ENCODE measurements at places on chromosomes 2 and 18.

- DNase-seq, result no peak
Measured at GRCh38 chr18:46478796-46479195, 178.2 kb downstream of the LOXHD1 start.

DNA sequence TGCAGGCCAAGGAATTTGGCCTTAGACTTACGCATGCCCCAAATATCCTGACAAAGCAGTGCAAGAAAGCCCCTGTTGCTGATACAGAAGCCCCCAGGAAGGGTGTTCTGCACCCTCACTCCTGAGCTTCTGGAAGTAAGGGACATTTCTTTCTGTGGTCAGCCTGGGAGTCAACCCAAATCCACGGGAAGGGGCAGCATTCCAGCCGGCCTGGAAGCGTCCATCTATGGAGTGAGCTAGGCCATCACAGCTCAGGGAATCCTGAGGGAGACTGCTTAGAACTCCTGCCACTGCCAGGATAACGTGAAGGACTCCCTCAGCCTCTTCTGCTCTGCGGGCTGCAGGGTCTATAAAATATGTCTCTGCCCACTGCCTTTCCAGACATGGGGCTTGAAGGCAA lies 173.9 kb downstream of the ANAPC1 start:
- DNase-seq, result no peak

DNA sequence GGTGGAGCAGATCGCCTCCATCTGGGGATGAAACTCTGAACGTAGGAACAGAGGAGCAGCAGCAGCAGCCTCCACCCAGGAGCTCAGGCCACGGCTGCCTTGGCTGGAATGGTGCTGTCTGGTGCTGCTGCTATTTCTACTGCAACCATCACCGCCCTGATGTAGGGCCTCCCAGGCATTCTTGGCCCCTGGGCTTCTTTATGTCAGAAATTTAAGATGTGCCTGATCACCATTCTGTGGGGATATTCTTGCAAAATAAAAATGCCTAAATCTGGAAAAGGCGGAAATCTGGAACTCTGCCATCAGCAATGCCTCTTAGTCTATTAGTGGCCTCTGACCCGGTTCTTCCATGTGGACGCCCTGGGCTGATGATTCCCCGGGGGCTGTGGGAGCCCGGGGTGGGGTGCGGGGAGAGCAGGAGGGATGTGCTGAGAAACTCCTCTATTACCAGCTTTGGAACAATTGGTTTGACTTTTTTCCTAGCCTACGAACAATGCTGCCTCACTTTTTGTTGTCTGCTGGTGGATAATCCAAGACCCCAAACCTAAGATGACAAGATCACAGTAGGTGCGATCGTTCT lies 47.2 kb downstream of the FAM124B start:
- DNase-seq, result no peak

DNA sequence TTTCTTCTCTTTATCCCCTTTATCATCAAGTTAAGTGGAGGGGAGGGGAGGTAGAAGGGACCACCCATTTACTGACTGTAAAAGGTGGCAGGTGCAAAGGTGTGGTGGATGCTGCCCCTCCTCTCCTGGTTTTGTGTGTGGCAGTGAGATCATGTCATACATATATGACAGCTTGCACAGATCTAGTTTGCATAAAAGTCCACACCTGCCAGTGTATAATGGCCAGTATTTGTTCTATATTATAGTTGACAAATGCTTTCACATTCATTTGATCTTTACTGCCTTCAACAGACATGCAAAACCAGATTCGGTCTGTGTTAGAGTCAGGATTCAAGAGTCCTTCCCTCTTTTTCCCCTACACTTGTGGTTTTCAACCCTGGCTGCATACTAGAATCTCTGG lies 55.1 kb downstream of the TGFA start:
- DNase-seq, result no peak

GRCh38 chr2:43676322-43677050 lies at the start of gene C1GALT1C1L:
C1GALT1C1L (minus strand) TSS chr2:43676429; CDS start chr2:43676322, 107 bp downstream.
- peak; percentile 3 for DNase-seq

DNA sequence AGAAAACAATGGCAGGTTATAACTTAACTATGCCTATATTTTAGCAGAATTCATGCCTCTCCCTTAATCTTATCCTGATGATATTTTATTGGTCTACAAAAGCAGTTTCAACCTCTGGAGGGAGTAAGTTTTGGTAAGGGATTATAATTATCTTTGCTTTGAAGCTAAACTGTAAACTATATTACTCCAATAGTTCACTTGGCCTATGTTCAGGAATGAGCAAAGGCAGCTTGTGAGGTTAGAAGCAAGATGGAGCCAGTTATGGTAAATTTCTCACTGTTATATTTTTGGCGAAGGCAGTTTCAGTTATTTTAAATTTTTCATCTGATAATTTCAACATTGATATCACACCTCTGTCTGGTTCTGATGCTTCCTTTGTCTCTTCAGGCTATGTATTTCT lies 192.5 kb upstream of the RGPD4 start:
- DNase-seq, result no peak

DNA sequence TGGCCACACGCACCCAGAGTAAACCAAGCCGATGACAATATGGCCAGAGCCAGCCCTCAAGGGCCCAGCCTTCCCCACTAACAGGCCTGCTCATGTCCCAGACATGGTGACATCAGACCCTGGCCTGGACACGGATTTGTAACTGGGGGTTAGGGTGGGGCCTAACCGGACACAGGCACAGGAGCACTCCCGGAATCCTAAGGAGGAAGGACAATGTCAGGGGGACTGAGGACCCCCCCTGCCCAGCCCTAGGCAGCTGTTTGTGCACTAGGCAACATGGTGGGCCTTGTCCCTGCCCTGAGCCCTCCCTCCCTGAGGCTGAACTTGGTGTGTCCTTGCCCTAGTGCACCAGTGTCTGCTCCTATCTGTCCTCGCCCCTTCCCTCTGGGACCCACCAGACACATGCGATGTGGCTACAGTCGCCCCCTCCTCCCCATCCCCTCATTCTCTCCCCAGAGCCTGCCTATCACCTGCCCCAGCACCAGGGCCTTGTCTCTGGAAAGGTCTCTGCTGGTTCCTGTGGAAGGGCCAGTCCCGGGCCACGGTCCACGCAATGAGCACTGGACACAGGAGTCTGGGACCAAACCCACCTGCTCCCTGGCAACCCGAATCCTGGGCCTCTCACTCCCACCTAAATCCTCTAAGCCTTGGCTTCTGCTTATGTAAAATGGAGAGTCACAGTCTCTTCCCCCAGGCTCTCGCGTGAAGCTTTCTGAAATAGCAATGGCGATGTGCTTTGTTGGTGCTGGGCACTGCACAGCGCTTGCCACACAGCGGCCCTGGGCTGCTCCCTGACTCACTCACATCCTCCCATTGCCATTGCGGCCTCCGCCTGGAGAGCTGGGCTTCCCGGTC lies 76.5 kb upstream of the RAB6C start:
- DNase-seq, result no peak

- DNase-seq, result no peak
Measured at GRCh38 chr18:21483051-21483450, 117.5 kb downstream of the ESCO1 start.

DNA sequence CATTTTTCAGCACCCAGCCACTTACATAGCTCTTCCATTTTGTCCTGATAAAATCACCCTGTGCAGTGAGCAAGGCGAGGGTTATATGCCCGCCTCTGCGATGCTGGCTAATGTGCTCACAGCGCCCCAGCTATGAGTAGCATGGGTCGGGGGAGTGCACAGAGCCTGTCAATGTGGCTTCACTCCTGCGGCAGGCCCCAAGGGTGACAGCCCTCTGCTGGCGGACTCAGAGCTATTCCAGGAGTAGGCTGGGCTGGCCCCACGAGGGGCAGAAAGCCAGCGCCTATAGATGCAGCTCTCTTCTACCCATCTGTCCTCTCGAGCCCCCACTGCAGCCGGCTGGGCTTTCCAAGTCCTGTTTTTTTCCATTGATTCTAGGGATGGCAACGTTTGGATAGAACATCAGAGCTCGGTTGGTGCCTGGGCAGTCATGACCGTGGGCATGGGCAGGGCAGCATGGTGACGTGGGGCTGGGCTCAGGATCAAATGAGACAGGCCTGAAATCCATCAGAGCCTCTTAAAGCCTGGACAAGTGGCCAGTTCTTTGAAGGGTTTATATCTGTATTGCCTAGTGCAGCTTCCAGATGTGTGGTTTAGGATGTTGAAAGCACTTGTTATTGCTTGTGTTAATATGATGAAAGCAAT lies 134.7 kb downstream of the MCFD2 start:
- no peak for DNase-seq

DNA sequence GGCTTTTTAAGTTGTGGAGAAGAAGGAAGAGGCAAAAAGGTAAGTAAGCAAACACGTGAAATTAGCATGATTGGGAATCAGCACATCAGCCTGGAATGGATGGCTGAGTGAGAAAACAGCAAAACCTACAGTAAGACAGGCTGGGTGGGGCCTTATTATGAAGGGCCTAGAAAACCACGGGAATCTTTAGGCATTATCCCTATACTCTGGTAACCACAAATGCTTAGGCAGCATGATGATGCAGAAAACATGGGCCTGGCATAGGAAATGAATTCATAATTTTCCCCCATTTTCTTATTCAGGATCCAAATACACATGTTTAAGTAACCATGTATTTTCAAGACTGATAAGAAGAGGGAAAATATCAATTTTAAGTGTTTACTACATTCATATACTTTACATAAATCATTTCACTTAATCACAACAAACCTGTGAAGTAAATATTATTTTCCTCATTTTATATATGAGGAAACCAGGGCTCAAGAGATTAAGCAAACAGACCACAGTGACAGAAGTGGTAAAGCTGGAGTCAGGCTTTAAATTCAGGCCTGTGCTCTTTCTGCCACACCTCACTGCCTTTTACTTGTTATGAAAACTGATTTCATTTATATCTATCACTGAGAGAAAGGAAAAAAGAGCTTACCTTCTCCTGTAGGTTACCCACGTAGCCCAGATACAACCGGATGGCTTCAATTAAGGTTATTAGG lies 4.0 kb downstream of the TMEM17 start:
- DNase-seq, result no peak

- DNase-seq, result no peak
Measured at GRCh38 chr2:217664761-217665160, 338.0 kb downstream of the TNS1 start.

DNA sequence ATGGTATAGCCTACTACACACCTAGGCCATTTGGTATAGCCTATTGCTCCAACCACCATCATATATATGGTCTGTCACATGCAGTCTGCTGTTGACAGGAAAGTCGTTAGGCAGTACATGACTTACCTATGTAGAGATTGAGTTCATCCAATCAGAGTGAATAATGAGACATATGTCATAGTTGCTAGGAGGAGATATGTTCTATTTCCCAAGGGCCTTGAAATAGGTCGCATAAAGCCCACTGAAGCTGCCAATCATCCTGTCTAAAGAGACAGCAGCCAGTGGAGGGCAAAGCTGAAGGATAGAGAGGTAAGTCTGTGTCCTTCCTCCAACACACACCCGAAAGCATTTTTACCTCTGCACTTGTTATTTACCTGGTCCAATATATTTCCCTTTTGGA lies 263.4 kb downstream of the PTPRM start:
- no peak for DNase-seq

- peak; percentile 76 for DNase-seq
Measured at GRCh38 chr2:169824373-169825333, at the start of gene METTL5. METTL5 (minus strand) TSS chr2:169824905; CDS start chr2:169824597, 308 bp downstream.

DNA sequence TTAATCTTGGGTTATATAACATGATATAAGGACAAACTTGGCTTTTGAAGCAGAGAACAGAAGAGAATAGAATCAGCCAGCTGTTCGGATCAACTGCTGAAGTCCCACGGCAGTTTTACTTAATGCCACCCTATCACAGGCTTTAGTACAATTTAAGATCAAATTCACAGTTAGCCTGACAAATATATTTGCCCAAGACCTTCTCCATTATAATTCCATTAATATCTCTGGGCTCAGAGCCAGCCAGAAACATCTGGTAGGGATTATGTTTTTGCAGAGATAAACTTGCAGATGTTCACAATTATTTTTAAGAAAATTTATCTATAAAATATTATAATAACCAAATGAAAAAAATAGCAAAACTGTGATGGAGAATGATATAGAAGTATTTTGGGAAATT lies 381.4 kb downstream of the RAD51AP2 start:
- no peak for DNase-seq

DNA sequence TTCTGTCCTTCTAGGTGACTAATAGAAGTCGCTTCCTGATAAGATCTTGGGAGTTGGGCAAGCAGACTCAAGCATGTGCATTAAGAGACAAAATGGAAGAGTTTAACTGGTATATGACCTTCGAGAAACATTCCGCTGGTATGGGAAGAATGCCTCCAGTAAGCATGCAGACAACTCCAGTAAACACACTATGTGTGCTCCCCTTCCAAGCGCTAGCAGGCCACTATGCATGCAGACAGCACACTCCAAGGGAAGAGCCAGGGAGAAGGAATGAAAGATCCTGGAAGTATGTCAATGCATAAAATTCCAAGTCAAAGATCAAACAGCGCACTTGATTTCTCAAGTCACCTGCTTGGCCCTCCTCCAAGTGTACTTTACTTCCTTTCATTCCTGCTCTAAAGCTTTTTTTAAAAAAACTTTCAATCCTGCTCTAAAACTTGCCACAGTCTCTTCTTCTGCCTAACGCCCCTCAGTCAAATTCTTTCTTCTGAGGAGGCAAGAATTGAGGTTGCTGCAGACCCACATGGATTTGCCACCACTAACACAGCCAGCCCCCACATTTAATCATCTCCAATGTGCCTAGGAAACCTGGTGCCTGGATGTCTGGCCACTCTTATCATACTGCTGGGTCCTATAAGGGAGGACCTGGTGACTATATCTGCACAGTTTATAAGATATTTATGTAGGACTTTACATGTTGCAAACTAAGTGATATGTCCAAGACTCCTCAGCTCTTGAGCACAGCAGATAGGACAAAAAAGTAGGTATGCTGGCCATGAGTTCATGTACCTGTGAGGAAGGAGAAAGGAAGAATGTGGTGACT lies 239.8 kb downstream of the PDE11A start:
- no peak for DNase-seq

DNA sequence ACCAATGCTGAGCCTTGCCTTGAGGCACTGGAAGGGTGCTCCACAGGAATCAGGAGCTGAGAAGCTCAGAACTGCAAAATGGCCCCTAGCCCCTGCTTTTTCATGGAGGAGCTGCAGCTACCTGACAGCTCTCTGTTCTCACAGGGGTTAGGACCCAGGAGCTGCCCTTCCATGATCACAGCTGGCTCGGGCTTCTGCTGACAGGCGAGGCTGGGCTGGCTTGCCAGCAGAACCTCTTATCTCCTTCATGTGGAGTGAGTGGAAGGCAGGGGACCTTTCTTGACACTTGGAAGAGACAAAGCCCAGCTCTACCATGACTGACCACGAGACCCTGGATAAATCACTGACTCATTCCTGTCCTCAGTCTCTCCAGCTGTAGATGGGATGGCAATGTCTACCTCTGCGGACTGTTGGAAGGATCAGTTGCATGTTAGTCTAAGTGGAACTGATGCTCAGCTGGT lies 113.4 kb downstream of the CAPN13 start:
- no peak for DNase-seq

Data from T-helper 1 cell (primary cell).